ENCODE measurements at places on chromosomes 6 and 20.
A peak's percentile ranks its signal among the peaks of the same experiment; 100 is the strongest.

DNA sequence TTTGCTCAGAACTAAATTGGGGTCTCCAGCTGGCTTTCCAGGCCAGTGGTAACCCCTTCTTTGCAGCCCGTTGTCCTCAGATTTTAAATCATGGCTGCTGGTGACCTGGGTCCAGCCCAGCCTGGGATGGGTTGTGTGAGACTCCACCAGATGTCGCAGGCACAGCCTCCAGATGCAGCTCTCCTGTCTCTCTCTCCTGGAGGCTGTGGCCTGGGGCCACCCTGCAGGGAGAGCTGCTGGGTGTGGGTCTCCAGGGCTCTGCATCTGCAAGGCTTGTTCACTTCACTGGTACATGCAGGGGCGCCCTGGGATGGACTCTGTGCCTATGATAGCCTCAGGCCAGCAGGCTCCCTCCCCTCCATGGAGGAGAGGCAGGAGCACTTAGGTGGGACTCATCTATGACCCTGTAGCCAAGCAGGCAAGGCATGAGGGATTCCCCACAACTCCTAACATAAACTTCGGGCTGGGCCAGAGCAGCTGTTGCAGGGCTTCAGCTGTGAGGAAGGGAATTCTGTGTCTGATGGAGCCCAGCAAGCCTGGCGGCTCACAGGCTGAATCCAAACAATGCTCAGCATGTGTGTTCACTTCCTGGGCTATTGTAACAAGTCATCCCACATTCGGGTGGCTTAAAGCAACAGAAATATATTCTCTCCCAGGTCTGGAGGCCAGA is 94.7 kb upstream of the NXT1 start:
- DNase-seq, result peak; percentile 33

DNA sequence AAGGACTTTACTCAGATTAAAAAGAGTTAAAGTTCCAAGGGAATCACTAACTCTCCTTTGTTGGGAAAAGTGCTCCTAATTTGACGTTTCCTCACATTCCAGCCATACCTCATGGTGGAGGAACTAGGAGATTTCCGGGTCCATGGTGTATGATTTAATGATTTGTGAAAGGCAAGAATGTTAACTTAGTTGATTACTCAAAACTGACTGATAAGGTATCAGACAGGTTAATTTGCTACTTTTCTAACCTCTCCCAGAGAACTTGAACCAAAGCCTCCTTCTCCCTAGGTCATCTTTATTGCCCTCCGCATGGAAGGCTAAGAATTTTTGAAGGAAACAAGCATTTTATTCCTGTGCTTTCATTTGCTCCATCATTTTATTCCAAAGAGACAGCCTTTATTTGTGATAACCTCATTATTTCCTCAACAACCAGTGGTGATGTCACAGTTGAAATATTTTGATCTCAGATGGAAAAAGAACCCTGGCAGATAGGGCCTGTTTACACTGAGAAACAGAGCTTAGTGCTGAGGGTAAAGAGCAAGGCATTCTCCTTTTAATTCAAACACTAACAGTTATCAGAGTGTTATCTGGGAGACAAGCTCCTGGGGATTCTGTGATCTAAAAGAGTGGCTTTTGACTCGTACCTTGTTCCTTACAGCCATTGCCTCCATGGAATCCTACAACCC is 57.4 kb upstream of the BMP2 start:
- DNase-seq, result no peak

GRCh38 chr6:52975580-52975979 is 19.5 kb downstream of the GSTA4 start:
- peak; percentile 37 for DNase-seq

GRCh38 chr6:108115598-108116058 is 41.1 kb upstream of the OSTM1 start:
- peak; percentile 17 for DNase-seq

- peak; percentile 81 for DNase-seq
Measured at GRCh38 chr6:131954775-131955107, 3.6 kb upstream of the CCN2 start.

DNA sequence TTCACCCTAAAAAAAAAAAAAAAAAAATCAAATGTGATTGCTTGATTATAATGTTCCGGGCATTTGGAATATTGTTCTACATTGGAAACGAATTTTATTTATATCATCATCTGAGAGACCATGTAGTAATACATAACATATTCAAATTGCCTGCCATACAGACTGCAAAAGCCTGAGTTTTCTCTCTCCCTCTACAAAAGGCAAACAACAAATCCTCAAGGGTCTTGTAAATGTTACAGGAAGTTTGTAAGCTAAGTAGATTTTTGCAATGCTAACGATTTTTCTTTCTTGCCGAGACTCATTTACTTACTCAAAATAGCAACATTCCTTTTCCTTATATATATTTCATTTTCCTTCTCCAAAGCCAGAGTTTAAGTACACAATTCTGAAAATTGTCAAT is 49.0 kb upstream of the HTR1E start:
- no peak for DNase-seq

- DNase-seq, result no peak
Measured at GRCh38 chr6:25377664-25378063, 98.5 kb downstream of the CARMIL1 start.

GRCh38 chr6:83062225-83062624 is 3.4 kb downstream of the UBE3D start:
- peak; percentile 65 for DNase-seq

- no peak for DNase-seq
Measured at GRCh38 chr6:132651062-132651461, 7.9 kb downstream of the TAAR1 start.

DNA sequence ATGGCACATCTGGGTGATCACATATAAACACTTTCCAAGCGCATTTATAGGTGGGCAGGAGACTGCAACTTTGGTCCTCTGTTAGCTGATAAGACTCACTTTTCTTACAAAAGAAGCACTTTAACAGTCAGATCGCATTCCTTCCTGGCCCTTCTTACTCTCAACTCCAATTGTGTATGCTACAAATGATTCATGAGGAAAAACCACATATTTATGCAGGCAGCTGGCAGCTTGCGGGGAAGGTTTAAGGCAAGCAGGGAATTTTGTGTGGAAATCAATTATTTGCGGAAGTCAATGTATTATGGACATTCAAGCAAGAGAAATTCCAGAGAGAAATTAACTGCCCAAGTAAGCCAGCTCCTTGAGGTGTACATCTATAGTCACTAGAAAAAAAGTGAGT is 194.0 kb downstream of the PKHD1 start:
- no peak for DNase-seq

DNA sequence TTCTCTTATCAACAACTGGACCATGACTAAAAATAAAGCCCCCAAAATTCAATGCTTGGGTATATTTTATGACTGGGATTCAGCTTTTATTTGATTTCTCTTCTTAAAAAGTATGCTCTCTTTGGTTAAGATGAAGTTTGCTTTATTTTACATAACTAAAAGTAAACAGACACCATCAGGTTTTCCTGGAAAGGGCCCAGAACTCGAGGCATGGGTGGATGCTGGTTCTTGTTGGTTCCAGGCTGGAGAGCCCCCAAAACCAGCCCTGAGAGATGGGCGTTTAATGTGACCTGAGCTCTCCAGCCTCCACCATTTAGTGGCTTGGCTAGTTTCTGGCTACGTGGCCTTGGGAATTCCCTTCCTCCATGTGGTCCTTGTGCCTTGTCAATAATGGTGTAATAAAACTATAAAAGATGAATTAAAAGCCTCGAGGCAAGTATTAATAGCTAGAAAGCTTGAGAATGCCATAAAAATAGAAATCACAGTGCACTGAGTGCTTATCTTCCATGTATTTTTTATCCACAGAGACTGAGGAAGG is 34.1 kb downstream of the BANF2 start:
- DNase-seq, result no peak

DNA sequence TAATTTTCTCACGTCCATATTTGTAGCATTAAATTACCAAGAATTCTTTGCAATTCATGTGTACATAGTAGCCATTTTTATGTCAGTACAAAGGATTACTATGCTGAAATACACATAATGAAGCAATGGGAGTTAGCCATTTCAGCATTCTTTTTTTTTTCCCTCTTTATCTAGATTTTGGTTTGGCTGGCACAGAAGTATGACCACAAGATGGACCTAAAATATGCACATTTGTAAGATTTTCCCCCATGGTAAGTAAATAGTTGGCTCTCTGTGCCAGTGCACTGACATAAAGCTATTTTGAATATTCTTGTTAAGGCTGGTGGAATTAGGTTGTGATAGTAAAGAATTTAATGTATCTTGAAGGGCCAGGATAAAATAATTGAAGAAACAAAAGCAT is 486.1 kb upstream of the BTBD3 start:
- DNase-seq, result peak; percentile 85
